ENCODE measurements at places on chromosomes 4 and X. TPM values are rescaled to one million over a fixed set of nuclear protein-coding genes. Genes with fewer than 3 reads are reported as not detected.

The CCNB3 gene
- total RNA-seq: 0.74 TPM

The TLR3 gene
- 0.38 TPM for total RNA-seq

The RIPPLY1 gene
- not detected for total RNA-seq

The KLKB1 gene
- 10.9 TPM for total RNA-seq

The CLDN22 gene
- not detected for total RNA-seq

The HSFX3 gene
- not detected for total RNA-seq

The HCCS gene
- total RNA-seq: 18.6 TPM

The TRIM75 gene
- total RNA-seq: not detected

The ARHGAP4 gene
- 57.8 TPM for total RNA-seq

The FGA gene
- not detected for total RNA-seq

The USP26 gene
- total RNA-seq: not detected

The BMP15 gene
- not detected for total RNA-seq

The FAT4 gene
- 6.1 TPM for total RNA-seq

The RPS6KA6 gene
- total RNA-seq: 14.0 TPM

All from GM23338 (cell line).